ENCODE measurements at places on chromosomes 2 and 18.

DNA sequence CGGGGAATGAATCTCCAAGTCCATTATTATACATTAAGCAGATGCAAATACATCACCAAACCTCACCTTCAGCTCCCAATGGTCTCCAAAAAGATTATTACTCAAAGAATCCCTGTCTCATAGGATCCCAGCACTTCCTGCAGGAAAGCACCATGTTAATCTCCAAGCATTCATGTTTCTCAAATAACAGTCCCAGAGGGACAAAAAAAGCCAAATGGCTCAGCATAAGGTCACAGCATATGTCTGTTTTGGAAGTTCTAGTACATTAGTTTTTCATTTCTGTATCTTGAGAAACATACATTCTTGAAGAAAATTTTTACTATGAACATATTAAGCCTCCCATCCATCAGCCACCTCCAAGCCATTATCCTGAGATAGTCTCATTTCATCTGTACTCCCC lies 103.3 kb downstream of the METTL4 start:
- no peak for DNase-seq

DNA sequence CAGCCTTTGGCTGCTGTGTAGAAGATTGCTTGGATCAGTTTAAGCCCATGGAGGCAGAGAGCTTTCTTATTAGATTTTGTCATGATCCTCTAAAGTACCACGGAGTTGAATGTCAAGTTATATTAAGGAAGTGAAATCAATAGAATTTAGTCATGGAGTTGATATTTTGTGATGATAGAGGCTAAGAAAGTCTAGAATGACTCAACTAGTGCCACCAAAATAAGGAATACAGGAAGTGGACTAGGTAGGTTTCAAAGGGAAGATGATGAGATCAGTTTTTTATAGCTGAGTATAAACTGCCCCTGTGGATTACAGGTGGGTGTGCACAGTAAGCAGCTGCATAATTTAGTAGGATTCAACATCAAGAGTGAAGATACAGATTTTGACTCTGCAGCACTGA lies 25.2 kb downstream of the FBXO36 start:
- DNase-seq, result no peak

DNA sequence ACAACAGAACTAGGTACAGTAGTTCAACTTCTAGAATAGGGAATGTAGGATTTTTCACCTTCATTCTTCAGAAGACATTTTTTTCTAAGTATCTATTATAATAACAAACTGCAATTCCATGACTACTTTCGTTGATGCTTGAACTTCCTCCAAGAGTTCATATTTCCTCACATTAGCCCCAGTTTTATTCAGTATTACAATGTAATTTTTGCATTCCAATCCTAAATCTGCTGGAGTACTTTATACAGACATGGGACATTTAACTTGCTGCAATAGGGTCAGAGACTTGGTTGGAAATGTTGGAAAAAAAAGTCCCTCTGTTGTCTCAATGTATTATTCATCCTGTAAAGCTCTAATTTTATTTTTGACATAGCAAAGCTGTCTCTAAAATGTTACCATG lies 19.6 kb upstream of the FTCDNL1 start:
- no peak for DNase-seq

DNA sequence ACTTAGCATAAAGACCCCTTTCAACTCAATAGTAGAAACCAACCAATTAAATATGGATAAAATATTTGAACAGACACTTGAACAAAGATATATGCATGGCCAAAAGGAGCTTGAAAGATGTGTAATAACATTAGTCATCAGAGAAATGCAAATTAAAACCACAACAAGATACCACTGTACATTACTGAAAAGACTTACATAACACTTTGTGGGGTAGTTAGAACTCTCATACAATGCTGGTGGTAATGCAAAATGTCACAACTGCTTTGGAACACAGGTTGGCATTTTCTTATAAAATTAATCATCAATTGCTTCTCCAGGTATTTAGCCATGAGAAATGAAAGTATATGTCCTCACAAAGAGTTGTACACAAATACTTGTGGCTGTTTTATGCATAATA lies 60.7 kb downstream of the TTC27 start:
- DNase-seq, result no peak

GRCh38 chr2:24222946-24223345 lies 48.1 kb downstream of the FAM228A start:
- DNase-seq, result no peak

- DNase-seq, result no peak
Measured at GRCh38 chr2:29742656-29743055, 178.7 kb downstream of the ALK start.

DNA sequence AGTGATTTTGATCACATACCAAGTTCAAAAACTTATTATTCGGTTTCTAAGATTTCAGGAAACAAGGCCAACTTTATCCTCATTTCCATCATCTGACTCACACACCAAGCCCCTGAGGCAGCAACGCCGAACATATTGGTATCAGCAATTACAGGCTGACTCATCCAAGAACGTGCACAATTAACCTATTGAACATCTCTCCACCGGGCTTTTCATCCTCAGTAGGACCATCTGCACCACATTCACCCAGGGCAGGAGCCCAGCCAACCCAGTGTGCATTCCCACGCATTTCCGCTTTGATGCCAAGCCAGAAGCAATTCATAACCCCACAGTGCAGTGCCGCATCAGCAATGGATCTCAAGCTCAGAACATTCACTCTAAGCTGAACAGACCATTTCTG lies 52.9 kb downstream of the SCG2 start:
- DNase-seq, result no peak

- DNase-seq, result no peak
Measured at GRCh38 chr2:212919238-212919637, 232.2 kb downstream of the IKZF2 start.
